ENCODE measurements at places on chromosomes 5 and 9. TPM values are rescaled to one million over a fixed set of nuclear protein-coding genes. Genes with fewer than 3 reads are reported as not detected.

Gene THBS4
- 1.8 TPM for total RNA-seq

Gene RNF208
- 3.0 TPM for total RNA-seq

Gene LCN12
- total RNA-seq: 0.89 TPM

Gene PCDHB12
- total RNA-seq: not detected

Gene RABEPK
- total RNA-seq: 41.6 TPM

Gene CSF1R
- not detected for total RNA-seq

Gene ANKRD31
- 0.50 TPM for total RNA-seq

Gene SPEF2
- total RNA-seq: 8.3 TPM

Gene PCDHGA3
- total RNA-seq: not detected

Gene TGFBI
- total RNA-seq: 0.23 TPM

Gene FGFR4
- total RNA-seq: 1.2 TPM

Gene GRM6
- total RNA-seq: not detected

Gene SCGB3A2
- not detected for total RNA-seq

Gene LRRC19
- total RNA-seq: not detected

Gene SMIM3
- total RNA-seq: 11.2 TPM

Gene TRPM3
- not detected for total RNA-seq

Gene PHF24
- not detected for total RNA-seq

Gene GPX8
- not detected for total RNA-seq

Gene CAMLG
- 22.6 TPM for total RNA-seq

Gene GARNL3
- total RNA-seq: 4.1 TPM

Gene SEC61B
- 199 TPM for total RNA-seq

Gene HTR1A
- not detected for total RNA-seq

Gene GDNF
- total RNA-seq: not detected

Gene DNM1
- 0.40 TPM for total RNA-seq

Gene GALNT12
- total RNA-seq: 6.6 TPM

Gene PCDHGC5
- total RNA-seq: not detected

Gene SEMA5A
- total RNA-seq: not detected

Gene IFNA21
- total RNA-seq: not detected

Gene EEIG1
- total RNA-seq: 47.3 TPM

Gene SLC6A18
- total RNA-seq: not detected

Gene OSMR
- total RNA-seq: not detected

Gene GFI1B
- total RNA-seq: not detected

Gene ROR2
- not detected for total RNA-seq

Gene UGT3A1
- not detected for total RNA-seq

Gene MLANA
- not detected for total RNA-seq

Gene ETF1
- 247 TPM for total RNA-seq

Gene HRCT1
- total RNA-seq: not detected

Gene GNA14
- not detected for total RNA-seq

Gene MAMDC2
- total RNA-seq: not detected

Gene CDC20B
- total RNA-seq: 0.08 TPM

Gene GAPVD1
- 46.3 TPM for total RNA-seq

Gene CACNA1B
- total RNA-seq: not detected

Gene CDH9
- not detected for total RNA-seq

Gene SLC36A2
- not detected for total RNA-seq

Gene OTULINL
- total RNA-seq: 14.0 TPM

Gene INSL6
- total RNA-seq: not detected

Gene DDX4
- not detected for total RNA-seq

Gene CA9
- 5.5 TPM for total RNA-seq

Gene ZFP37
- 1.4 TPM for total RNA-seq

Gene RNF130
- 15.7 TPM for total RNA-seq

Gene NUTM2G
- not detected for total RNA-seq

All from activated CD8-positive, alpha-beta memory T cell treated with anti-CD3 and anti-CD28 coated beads for 36 hours (primary cell).